Activated naive CD4-positive, alpha-beta T cell treated with Interleukin-2 at 50 U/mL for 16 hours (primary cell): ENCODE measurements at places on chromosomes 11 and 22.

- no peak for DNase-seq
Measured at GRCh38 chr11:47500121-47500520, 51.2 kb upstream of the RAPSN start.

- DNase-seq = no peak
Measured at GRCh38 chr11:123084454-123084853, 22.5 kb upstream of the HSPA8 start.

GRCh38 chr11:46238078-46238966, 39.1 kb upstream of the CREB3L1 start:
- peak; percentile 66 for DNase-seq

- DNase-seq = no peak
Measured at GRCh38 chr22:36359470-36359996, 28.2 kb downstream of the MYH9 start.

GRCh38 chr22:22125028-22125578, 119.5 kb upstream of the VPREB1 start:
- DNase-seq = no peak

DNA sequence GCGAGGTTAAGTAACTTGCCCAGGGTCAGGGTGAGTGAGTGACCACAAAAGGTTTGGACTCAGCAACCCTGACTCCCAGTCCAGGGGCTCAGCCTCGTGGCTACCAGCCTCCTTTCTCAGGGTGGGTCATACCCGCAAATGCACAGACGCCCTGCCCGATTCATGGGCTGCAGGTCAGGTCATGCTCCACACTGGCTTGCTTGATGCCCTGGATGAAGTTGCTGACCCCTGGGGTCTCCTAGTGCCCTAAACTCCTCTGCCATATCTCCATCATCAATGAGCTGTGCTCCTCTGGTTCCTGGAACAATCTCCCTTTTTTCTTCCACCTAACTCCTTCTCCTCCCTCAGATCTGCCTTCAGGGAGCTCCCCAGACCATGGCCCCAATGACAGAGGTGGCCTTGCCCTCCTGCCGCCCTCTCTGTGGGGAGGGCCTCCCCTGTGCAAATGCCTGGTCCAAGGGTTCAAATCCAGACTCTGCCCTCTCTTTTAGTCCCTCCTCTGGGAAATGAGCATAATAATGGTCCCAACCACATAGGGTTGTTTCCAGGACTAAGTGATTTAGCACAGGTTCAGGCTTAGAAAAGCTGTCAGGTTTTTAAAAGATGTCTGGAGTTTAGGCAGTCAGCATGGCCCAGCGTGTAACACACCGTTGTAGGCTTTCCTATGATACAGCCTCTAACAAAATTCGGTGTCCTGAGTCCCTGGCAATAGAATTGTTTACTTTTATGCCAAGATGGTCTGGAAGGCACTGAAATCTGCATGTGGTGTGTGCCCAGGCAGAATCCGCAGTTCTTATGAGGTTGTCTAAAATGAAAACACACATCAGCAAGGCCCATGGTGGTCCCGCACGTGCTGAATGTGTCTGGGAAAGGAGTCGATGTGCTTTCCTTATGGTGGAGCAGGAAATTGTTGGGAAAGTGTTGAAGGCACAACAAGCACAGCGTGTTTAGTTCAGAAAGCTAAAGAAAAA, 63.6 kb downstream of the CD82 start:
- peak; percentile 1 for DNase-seq

GRCh38 chr11:62682518-62682917, 3.6 kb upstream of the UBXN1 start:
- DNase-seq = no peak

DNA sequence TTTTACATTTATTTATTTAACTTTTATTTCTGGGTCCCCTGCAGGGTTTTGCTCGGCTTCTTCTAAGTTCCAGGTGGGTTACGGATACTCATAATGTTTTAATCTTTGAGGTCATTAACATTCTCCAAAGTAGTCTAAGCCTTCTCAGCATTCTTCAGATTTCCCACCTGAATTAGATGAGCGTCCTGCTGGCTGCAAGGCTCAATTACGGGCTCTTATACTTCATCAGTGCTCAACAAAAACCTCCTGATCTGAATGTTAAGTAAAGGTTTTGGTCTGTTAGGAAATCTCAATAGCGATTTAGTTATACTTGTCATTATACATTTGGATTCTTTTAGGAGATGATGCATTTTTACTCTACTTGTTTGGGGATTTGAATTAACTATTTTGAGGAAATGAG, 27.3 kb upstream of the NFRKB start:
- no peak for DNase-seq

DNA sequence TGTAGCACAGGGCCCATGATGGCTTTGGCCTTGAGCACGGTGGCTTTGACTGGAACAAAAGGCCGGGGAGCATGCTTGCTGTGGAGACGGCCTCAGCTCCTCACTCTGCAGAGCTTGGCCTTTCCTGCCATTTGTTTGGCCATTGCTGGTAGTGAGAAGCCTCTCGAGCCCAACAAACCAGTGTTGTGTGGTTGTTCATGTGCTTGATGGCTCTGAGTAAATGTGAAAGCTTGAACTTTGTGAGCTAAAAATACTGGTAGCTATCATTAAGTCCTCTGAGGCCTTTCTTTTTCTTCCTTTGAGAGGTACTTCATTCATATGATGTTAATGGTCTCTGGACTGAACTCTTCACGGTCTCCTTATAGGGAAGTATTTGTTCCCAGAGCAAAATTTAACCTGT, 39.6 kb downstream of the NAT10 start:
- DNase-seq = no peak

DNA sequence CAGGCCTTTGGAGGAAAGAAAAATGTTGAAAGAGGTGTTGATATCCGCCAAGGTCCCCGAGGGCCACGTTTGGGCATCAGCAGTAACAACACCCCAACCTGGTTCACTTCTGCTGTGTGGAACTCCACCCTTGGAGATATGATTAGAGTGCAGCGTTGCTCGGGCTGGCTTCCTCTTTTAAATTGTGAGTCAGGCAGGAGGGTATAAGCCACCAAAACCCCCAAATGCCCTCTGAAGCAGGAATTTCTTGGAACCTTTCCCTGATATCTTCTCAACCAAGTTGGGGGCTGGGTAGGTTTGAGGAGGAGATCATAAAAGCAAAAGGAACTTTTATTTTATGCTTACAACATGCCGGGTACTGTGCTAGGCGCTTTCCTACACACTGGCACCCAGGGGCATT, 6.4 kb upstream of the C11orf96 start:
- DNase-seq = no peak

DNA sequence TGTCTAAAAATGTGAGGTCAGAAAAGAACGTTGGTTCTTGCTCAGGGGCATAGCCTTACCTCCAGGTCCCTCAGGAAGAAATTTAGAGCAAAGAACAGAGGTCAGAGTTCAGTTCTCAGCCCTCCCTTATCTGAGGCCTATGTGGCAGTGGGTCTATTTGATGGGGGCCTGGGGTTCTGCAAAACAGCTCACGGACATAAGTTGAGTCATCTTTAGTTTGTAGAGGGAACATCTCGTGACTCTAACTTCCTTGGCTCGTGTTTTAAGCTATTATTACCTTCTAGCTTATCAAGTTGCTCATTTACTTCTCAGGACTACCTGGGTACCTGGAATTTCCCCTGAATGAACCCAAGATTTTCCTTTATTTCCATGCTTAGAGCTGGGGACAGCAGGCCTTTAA, 91.3 kb upstream of the AMOTL1 start:
- no peak for DNase-seq

DNA sequence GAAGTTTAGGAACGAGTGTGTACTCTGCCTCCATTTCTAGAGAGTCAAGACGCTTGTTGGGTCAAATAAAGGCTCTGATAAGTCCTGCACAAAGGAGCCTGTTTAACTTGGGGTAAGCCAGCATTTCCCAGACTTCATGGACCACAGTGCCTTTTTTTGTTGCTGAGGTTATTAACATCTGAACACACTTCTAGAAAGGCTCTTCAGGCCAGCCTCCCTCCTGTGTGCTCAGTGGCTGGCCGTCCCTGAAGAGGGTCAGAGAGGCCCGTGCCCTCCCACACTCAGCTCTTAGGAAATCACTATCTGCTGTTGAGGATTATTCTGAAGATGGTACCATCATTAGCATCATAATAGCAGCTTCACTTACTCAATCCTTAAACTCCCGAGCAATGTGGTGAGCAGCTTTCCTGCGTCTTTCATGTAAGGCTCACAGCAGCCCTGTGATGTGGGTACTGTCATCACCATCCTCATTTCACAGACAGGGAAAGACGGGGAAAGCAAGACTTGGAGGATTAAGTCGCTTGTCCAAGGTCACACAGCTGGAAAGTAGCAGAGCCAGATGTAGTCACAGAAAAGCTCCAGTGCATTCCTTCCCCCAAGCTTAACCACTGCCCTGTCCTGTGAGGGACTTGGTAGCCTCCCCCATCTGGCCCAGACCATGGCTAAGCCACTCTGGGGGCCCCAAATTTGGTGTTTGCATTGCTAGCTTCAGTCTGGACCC, 71.3 kb downstream of the TSPAN18 start:
- no peak for DNase-seq

GRCh38 chr22:35930933-35931332, 97.7 kb downstream of the RBFOX2 start:
- DNase-seq = no peak

DNA sequence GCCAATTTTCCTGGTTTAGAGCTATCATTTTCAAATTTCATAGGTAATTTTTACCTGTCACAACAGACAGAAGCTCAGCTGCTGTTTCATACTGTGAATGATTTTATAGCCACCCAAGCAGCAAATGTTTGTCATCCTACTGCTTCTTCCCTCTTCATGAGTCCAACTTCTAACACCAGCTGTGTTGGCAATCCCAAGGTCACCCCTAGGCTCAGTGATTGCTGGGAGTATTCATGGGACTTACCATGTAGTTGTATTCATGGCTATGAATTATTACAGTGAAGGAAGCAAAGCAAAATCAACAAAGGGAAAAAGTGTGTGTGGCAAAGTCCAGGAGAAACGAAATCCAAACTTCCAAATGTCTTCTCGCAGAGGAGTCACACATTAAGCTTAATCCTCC, 28.5 kb downstream of the CUL5 start:
- no peak for DNase-seq

DNA sequence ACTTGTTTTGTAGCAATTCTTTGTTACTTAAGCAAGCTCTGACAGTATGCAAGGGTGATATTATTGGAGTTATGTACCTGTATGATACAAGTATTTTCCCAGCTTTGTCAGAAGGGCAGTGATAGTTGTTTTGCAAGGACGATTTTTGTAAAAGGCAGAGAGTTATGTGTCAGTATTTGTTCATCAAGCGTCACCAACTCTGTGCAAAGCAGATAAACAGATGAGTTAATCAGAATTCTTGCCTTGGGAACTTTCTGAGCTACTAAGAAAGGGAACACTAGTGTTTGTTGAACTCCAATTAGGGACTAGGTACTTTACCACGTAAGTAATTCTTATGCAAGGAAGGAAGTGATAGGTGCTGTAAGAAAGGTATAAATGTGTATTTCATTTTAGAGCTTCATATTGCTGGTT, 1.4 kb downstream of the USP47 start:
- DNase-seq = no peak

GRCh38 chr11:77152846-77153245, 24.8 kb downstream of the MYO7A start:
- no peak for DNase-seq

- no peak for DNase-seq
Measured at GRCh38 chr22:38728871-38729796, 23.4 kb downstream of the GTPBP1 start.

- DNase-seq = no peak
Measured at GRCh38 chr22:24389680-24390079, 37.7 kb upstream of the ADORA2A start.

DNA sequence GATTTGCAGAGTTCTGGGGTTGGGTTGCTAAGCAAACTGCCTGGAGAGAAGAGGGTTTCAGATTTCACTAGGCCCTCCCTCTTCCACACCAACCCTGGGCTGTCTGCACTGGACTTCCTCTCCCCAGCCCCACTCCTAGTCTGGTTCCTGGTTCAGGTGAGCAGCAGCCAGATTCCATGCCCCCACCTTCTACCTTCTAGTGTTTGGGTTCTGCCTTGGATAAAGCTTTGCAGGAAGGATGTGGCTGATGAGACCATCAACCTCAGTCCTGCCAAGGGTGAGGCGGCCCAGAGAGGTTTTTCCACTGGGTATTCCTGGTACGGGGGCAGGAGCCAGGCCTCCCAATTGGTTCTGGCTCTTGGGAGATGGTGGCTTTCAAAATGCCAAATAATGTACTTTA, 68.3 kb downstream of the BCR start:
- DNase-seq = no peak

- no peak for DNase-seq
Measured at GRCh38 chr11:86978756-86979608, 23.8 kb upstream of the FZD4 start.

- peak; percentile 4 for DNase-seq
Measured at GRCh38 chr22:43811777-43812148, 342 bp downstream of the EFCAB6 start.

GRCh38 chr11:14331476-14332136, 27.4 kb downstream of the RRAS2 start:
- no peak for DNase-seq

DNA sequence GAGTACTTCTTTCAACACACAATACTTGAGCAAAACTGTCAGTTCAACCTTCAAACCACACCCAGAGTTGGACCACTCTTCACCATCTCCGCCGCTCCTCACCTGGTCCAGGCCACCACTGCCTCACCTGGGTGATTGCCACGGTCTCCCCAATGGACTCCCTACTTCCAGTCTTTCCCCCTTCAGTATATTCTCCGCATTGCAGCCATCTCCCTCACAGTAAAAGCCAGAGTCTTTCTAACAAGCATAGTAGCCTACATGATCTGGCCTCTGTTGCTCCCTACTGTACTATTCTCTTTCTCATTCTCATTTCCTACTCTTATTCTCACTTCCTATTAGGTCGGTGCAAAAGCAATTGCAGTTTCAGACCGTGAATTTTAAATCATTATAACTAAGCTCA, 28.5 kb downstream of the AASDHPPT start:
- DNase-seq = no peak

- DNase-seq = no peak
Measured at GRCh38 chr22:35392357-35392756, 7.6 kb upstream of the MCM5 start.

- DNase-seq = no peak
Measured at GRCh38 chr11:75480185-75481175, 45.3 kb downstream of the GDPD5 start.

DNA sequence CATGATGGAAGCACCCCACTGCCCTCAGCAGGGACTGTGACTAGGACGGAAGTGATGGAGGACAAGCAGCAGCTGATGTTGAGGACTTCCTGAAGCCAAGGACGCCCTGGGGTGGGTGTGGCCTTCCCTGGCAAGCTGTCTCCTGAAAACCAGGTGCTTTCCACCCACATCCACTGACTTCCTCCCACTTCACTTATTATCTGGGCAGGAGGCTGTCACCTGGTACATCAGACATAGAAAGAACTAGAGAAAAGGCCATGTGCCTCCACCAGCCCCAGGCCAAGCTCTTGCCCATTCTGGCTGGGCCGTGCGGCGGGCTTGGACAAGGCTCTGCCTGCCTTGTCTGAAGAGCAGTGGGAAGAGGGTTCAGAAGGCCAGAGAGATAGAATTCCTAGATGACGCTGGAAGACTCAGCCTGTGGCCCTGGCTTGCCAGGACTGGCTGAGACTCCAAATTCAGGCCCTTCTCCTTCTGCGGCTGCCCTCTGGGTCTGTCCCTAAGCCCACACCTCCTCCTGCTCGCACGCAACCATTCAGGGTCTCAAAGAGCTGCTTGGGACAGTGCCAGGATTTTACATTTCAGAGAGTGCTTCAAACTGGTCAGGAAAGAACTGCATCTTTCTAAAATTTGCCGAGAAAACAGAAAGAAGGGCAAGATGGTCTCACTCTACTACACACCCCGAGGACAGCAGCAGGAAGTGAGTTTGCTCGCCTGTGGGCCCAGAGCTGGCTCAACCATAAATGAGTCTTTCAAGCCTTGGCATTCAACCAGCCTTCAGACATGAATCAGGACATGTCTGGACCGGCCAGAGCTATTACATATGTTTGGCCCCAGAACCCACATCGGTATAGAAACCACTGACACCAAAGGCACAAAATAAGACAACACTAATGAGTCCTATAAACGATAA, 13.3 kb downstream of the ARHGAP1 start:
- no peak for DNase-seq
